HS-27A (cell line): ENCODE measurements at places on chromosomes 7 and 10.

DNA sequence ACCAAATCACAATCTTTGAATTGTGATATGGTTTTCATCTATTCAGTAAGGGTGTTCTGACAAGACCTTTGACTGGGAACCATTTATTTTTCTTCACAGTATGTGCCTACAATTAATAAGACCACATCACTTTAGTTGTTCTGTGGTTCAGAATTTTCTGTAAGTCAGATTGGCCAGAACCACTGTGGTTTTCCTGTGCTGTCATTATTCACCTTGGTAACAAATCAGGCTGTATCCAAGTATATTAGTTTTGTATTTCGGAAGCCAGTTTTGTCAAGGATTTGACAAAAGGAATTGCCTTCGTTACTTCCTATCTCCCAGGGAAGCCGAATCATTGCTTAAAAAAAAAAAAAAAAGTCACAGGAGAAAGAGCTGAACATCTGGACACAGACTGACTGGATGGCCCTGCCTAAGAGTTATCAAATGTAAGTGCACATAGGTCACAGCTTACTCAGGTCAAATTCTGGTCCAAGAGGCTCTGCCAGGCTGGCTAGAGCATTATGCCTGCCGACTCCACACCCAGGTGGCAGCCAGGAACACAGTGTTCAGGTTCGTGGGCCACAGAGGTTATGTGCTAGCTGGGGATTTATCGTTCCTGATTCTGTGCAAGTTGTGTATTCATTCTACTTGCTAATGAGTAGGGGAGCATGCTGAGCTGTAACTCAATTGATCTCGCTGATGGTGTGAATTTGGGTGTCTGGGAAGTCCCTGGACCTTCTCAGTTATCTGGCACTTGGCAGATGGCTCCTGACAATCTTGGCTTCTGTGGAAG is 175.3 kb downstream of the JAZF1 start:
- DNase-seq, result no peak

- DNase-seq, result no peak
Measured at GRCh38 chr10:22581461-22581860, 132.9 kb downstream of the PIP4K2A start.

DNA sequence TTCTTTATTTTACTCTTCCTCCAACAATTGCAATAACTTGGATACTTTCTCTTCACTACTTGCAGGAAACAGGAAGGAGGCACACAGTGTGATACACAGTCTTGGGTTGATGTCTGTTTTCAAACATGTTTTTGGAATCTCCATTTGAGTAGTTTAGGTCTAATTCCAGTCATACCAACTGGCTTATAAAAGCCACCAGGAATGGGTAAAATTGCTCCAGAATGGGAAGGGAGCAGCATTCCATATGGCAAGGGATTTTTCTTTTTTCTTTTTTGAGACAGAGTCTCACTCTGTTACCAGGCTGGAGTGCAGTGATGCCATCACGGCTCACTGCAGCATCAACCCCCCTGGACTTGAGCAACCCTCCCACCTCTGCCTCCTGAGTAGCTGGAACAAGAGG is 545.1 kb upstream of the GALNT17 start:
- DNase-seq, result no peak

GRCh38 chr10:14625192-14625631 is 149.5 kb downstream of the FAM107B start:
- DNase-seq, result no peak

DNA sequence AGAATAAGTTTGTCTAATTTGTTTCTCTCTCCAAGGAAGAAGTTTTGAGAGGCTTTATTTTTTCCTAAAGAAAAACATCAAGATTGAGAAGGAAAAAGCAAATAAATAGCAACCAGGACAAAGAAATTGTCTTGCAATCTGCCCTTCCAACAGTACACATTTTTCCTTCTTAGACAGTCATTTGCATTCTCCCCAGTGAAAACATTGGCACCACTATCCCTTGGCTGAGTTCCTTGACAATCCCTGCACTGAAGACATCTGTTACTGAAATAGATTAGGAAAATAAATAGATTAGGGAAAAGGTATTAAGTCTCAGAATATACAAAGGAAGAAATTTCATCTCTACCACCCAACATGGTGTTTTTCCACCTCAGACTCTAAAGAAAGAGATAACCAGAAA is 12.2 kb upstream of the TMEM243 start:
- DNase-seq, result no peak
